Mesothelial cell of epicardium (in vitro differentiated cells): ENCODE measurements at places on chromosomes 13 and 19.
A peak's percentile ranks its signal among the peaks of the same experiment; 100 is the strongest.

DNA sequence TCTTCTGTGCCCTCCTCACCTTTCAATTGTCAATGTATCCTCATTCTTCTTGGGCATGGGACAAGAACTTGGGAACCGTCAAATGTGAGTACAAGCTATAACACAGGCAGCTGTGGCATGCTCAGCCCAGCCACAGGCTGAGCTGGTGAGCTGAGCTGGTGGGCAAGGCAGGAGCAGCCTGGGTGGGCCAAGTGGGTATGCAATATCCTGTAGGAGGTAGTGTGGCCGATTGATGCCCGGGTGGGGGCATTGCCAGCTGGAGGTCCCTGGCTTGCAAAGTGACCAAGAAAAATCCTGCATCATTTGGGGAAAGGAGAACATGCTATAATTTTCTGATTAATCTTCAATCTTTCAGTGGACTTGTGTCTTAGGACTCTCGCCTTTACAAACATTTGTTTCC lies 507.2 kb upstream of the SLC10A2 start:
- DNase-seq: no peak

- DNase-seq: no peak
Measured at GRCh38 chr13:91586609-91587008, 188.2 kb downstream of the GPC5 start.

DNA sequence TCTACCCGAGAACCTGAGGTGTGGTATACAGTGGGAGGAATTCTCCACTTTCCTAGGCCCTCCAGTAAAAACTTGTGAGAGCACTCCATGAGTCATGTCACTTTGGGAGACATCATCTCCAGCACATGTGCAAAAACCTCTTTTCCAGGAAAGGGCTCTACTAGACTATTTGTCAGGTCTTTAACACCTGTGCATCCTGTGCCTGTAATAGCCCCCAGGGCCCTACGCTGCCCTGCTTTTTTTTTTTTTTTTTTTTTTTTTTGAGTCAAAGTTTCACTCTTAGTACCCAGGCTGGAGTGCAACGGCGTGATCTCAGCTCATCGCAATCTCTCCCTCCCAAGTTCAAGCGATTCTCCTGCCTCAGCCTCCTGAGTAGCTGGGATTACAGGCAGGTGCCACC lies 1.7 kb upstream of the ERVV-1 start:
- DNase-seq: no peak

- no peak for DNase-seq
Measured at GRCh38 chr13:36124236-36124822, 6.9 kb downstream of the DCLK1 start.

DNA sequence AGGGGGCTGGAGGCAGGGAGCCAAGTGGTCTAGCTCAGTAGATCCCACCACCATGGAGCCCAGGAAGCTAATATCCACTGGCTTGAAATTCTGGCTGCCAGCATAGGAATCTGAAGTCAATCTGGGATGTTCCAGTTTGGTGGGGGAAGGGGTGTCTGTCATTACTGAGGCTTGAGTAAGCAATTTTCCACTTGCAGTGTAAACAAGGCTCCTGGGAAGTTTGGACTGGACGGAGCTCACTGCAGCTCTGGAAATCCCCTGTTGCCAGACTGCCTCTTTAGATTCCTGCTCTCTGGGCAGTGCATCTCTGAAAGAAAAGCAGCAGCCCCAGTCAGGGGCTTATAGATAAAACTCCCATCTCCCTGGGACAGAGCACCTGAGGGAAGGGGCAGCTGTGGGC lies 349.2 kb upstream of the KLHL1 start:
- DNase-seq: no peak

DNA sequence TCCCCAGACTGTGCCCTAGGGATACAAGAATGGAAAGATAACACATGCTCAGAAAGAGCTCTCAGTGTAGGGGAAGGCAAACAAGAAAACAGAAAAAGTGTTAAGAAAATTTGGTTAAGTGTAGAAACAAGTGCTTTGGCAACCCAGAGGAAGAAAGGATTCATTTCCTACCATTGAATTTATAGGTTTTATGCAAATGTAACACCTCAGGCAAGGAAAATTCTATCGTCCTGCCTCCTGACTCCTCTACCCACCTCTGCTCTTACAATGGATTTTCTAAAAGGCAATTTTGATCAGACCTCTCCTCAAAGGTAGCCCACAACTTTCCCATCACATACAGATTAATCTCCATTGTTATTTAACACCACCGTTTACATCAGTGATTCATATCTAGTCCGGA lies 298.7 kb downstream of the RFC3 start:
- no peak for DNase-seq

GRCh38 chr13:36428086-36428485 lies 4.2 kb upstream of the CCNA1 start:
- DNase-seq: no peak

- no peak for DNase-seq
Measured at GRCh38 chr19:3333662-3334061, 32.7 kb upstream of the NFIC start.

DNA sequence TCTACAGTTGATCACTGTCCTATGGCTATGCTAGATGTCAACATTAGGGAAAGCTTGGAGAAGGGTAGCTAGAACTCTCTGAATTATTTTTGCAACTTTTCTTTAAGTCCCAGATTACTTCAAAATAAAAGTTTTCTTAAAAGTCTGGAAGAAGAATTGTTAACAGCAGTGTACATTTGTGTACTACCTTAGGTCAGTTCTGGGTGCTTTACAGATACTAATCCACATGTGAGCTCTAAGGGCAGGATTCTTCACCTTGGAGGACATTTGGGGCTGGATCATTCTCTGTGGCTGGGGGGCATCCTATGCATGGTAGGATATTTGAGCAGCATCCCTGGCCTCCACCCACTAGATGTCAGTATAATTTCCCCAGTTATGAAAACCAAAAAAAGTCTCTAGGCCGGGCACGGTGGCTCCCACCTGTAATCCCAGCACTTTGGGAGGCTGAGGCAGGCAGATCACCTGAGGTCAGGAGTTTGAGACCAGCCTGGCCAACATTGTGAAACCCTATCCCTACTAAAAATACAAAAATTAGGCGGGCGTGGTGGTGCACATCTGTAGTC lies 2.8 kb downstream of the BRME1 start:
- no peak for DNase-seq

GRCh38 chr13:27406178-27406939 lies 18.1 kb upstream of the GTF3A start:
- DNase-seq: no peak

DNA sequence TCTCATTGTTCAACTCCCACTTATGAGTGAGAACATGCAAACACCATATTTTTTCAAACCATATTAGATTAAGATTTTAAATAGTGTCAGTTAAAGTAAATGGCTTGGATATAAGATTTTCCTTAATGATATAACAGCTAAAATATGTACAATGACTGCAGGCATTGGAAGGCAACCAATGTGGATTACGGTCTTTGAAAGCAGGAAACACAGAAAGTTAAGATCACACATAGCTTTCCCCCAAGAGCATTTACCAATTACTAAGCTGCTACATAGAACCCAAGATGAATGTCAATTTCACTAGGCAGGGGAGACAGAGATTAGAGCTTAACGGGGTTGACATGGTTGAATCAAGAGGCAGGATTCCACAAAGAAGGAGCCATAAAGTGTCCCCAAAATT lies 173.2 kb upstream of the TRPC4 start:
- no peak for DNase-seq

GRCh38 chr19:4597975-4598671 lies 38.6 kb upstream of the SEMA6B start:
- DNase-seq: no peak

DNA sequence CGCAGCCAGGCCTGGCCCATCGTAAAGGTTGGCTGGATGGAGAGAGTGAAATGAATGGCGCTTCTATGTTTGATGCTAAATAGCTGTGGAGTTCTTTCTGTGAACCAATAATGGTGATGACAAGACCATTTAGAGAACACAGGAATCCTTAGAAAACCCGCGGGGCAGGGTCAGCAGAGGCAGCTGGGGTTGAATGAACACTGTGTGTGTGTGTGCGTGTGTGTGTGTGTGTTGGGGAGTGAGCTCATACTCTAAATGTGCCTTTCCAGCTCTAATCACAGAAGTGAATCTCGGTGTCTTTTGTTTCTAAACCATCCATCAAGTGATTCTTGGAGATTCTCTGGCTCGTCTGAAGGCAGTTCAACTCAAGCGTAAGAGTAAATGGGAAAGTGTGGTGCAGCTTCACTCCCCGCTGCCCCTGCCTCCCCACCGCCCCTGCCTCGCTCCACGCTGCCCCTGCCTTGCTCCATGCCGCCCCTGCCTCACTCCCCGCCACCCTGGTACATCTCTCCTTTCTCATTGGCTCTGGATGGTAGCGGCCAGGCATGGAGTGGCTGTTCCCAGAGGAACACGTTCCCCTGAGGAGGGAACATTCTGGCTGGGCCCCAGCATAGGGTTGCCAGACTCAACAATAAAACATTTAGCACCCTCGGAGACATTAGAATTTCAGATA lies 21.2 kb downstream of the TMPRSS9 start:
- DNase-seq: no peak

DNA sequence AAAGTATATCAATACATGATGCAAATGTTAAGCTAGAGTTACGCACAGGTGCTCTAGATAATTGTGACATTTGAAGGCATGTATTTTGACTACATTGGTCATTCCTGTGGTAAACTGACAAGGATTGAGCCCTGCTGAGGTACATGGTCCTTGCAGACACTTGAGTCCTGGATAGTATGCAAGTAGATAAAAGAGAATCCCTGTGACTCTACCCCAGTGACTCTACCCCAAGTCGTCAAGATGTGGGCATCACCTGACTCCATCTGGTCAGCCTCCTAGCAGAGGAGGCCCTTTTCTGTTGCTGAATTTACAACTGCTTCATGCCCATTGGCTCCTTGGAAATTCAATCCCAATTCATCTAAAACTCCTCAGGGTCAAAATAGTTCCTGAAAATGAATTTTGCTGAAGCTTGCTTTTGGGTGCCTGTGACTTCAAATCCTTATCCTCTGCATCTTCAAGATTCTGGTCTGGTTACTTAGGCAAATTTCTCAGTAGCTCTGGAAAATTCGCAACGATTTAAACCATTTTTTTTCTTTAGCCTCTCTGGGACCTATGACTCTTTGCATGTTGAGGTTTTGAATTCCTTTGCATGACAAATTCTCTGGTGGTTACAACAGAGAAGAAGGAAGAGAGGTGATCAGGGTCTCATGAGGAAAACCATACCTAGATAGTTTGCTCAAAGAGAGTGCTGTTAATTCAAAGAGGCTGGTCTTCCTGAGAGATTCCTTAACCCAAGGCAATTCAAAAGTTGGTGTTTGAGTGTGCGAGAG lies 422.1 kb downstream of the FGF9 start:
- DNase-seq: no peak

DNA sequence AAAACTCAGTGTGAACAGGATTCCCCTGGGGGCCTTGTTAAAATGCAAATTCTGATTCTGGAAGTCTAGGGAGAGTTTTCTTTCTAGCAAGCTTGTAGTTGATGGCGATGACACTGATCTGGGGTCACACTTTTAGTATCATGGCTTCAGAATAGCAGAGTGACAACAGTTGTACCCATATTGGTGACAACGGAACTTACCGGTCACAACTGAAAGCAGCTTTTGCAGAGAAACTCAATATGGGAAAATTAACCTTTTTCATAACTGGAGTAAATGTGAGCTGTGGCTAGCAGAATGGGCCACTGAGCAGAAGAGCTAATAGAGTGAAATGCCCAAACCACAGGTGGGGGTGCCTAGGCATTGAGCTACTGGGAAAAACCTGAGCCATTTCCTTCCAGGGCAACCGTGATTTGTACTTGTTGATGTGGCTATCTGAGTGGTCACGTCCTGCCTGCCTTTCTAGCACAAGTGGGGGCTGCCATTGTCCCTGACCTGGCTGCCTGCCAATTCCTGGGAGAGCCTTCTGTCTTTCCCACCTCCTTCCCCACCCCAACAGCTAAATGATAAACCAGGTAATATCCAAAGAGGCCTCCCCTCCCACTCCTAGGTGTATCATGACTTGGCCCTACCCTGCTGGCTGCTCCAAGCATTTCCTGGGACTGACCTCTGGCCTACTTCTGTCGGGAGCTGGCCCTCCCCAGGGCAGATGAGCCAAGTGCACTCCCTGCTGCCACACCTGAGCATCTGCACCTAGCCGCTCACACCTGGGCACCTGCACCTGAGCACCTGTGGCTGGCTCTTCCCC lies 1.7 kb upstream of the SLC10A2 start:
- DNase-seq: no peak

DNA sequence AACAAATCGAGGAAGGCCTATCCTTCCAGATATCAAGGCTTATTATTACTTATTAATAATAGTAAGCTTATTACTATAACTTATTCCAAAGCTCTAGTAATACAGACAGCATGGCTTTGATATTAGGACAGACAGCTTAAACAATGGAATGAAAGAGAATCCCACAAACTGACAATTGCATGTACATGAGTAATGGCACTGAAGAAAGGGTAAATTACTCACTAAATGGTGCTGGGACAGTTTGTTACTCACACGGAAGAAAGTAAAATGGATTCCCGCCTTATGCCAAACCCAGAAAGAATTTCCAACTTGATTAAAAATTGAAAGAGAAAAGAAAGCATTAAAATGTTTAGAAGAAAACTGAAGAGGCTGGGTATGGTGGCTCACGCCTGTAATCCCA lies 60.3 kb downstream of the MIPEP start:
- DNase-seq: no peak

GRCh38 chr13:114204894-114205293 lies 25.8 kb downstream of the CFAP97D2 start:
- DNase-seq: no peak

GRCh38 chr13:22837980-22838647 lies 342.7 kb upstream of the SGCG start:
- DNase-seq: no peak

GRCh38 chr13:87147076-87147475 lies 524.1 kb upstream of the SLITRK5 start:
- no peak for DNase-seq

DNA sequence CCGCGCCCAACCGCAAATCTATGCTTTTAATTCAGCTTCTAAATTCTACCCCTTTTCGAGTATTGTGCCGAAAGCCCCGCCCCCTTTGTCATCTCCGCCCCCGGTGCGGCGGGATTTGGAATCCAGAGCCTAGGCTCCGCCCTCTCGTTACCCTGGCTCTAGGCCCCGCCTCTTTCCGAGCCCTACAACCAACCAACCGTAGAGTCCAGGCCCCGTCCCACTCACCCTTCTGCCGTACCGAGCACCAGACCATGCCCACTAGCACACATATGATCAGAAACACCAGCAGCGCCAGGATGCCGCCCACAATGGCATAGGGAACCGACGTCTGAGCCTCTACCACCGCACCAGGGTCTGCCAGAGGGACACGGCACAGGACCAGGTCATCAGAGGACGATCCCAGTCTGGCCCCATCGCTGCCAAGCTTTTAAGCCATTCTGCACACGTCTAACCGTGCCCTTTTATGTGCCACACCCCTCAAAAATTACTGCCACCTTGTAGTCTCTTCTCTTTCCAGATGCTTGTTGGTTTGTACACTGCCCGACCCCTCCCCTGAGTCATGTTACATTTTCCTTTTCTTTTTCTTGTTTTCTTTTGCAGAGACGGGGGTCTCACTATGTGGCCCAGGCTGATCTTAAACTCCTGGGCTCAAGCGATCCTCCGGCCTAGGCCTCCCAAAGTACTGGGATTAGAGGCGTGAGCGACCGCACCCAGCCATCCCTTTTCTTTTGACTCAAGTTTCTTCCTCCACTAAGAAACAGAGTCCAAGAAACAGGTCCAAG lies 4.7 kb upstream of the ZNF428 start:
- no peak for DNase-seq

- peak; percentile 80 for DNase-seq
Measured at GRCh38 chr19:45455707-45456499, 11.9 kb upstream of the FOSB start.
